ENCODE measurements at places on chromosomes 3 and 15. TPM values are rescaled to one million over a fixed set of nuclear protein-coding genes. Genes with fewer than 3 reads are reported as not detected.

DNA sequence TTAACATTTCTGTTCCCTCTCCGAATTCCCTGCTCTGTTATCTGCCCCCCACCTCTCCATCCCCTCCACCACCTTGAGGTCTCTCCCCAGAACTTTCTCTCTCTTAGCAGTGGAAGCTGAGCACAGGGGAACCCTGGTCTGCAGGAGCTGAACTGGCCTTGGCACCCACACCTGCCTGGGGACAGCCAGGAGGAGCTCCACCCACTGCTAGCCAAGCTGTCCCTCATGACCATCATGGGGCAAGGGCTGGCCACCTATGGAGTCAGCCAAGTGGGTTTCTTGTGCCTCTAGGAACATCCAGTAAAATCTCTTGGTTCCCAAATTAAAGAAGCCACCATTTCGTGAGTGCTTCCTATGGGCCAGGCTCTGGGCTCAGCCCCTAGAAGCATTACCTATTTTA, 276.4 kb upstream of the TLE3 start:
- DNase-seq, result no peak

The BFSP2 gene
- not detected for total RNA-seq

DNA sequence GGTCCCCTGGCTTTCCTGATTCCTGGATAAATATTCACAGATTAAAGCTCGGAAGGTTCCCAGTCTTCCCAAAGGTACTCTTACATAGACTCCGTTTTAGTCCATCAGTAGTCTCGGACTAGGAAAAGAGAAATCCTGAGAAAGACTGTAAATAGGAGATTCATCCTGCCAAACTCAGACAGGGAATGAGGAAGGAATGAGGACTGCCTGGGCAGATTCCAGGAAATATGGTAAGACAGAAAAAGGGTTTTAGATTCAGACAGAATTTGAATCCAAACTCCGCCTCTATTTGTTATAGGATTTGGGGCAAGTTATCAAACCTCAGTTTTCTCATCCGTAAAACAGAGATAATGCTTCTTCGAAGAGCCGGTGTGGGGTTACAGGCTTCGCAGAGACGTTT, 77.8 kb upstream of the VGLL4 start:
- no peak for DNase-seq

- DNase-seq, result no peak
Measured at GRCh38 chr15:90106522-90107117, 4.4 kb upstream of the IDH2 start.

GRCh38 chr3:169028716-169029115, 634.8 kb downstream of the MECOM start:
- DNase-seq, result no peak

- no peak for DNase-seq
Measured at GRCh38 chr15:90036806-90037510, 35.8 kb downstream of the ZNF710 start.

Data from glomerular endothelial cell (primary cell).